Activated T-helper 1 cell treated with anti-CD3 and anti-CD28 coated beads, Interleukin-2, amount 50 U/mL, for 16 hours (primary cell): ENCODE measurements at places on chromosomes 1 and 21.

- no peak for DNase-seq
These were observed 4.0 kb upstream of the FCGR2A start for GRCh38 chr1:161501234-161501633.

GRCh38 chr1:118999348-119000071 lies 11.4 kb upstream of the TBX15 start:
- DNase-seq, result no peak

DNA sequence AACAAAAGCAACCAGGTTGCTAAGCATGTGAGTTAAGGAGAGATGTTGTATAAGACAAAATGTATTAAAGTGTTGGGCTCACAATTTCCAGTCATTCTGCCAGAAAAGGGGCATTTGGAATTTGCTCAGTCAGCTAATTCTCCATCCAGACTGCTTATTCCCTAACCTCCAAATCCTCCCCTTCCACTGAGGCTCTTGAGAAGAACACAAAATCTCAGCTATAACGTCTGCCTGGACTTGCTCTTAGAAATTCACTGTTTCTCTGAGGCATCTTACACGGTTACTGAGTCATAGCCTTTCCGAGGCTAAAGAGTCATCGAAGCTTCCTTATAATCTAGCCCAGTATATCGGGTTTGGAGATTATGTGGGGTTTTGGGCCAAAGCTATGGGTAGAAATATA lies 548.2 kb upstream of the ADGRL4 start:
- DNase-seq, result no peak

DNA sequence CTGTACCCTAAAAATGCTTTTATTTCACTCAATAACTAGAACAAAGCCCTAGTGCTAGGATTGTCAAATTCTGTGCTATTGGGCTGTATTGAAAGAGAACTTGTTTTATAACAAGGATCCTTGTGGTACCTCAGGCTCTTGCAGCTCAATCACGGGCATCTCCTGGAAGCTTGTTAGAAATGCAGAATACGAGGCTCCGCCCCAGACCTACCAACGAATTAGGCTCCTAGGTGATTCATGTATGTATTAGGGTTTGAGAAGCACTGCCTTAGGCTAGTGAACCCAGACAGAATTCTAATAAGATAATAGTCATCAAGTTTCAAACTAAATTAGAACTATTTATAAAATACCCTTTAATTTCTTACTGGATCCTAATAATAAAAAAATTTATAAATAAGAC lies 45.6 kb downstream of the ZZZ3 start:
- no peak for DNase-seq

DNA sequence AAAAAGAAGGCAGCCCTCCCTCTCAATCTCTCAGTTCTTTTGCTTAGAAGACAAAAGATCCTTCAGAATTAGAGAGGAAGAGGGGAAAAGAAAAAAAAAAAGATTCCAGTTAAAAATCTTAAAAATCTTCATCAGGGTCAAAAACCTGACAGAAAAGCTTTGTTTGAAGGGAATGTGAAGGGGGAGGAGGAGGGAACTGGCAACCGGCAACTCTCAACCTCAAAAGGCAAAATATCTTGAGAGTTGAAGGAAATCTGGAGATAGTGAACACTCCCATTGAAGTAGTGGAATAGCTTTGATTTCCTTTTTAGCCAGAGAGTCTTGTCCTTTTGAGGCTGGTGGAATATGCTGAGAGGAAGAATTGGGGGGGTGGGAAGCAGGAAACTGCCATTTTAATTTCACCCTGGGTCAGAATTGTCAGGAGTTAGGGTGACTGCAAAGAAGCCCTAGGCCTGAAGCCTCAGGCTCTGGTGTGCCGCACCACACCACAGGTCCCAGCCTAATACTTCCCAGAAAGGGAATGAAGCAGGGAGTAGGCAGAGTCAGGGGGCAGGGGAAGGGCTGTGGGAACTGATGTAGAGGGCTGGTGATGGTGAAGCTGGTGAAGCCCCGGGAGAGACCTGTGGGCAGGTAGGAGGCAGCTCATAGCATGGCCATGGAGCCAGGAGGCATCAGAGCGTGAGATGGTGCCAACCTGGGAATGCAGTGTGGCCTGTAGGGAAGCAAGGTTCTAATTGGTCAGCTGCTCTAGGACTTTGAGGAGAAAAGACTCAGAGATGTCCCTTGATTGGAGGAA lies 24.6 kb downstream of the KIRREL1 start:
- no peak for DNase-seq

DNA sequence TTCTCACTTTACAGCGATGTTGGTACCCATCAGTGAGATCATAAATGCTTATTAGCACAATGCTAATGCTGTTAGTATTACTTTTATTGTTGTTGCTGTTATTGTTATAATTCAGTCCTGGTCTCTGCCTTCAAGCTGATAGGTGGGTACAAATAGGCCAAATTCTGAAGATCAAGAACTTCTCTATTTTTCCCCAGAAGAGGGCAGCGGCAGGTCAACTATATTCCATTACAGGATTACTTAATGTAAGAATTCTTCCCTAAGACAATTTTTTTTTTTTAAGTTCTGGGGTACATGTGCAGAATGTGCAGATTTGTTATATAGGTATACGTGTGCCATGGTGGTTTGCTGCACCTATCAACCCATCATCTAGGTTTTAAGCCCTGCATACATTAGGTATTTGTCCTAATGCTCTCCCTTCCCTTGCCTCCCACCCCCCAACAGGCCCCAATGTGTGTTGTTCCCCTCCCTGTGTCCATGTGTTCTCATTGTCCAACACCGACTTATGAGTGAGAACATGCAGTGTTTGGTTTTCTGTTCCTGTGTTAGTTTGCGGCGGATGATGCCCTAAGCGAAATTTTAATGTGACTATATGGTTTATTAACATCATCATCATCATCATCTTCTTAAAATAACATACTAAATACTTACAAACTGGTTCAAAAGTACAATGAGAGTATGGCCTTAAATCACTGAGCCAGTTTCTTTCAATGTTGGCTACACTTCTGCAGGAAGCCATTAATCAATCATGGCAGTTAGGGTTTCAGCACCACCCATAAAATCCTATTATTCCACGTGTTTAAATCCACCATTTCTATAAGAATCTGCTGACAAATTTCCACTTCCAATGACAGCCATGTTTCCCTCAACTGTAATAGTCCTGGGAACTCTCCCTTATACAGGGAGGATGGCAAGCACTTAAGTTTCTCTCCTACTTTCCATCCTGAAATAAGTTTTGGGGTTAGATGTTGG lies 19.2 kb downstream of the SLC19A2 start:
- DNase-seq, result no peak

- no peak for DNase-seq
These were observed 20.4 kb downstream of the TINAGL1 start for GRCh38 chr1:31596737-31597097.

GRCh38 chr1:219317762-219318353 lies 144.2 kb downstream of the LYPLAL1 start:
- no peak for DNase-seq

- DNase-seq, result no peak
These were observed 1.2 kb downstream of the ITPKB start for GRCh38 chr1:226737819-226738420.

GRCh38 chr1:50424884-50425375 lies 1.7 kb upstream of the DMRTA2 start:
- no peak for DNase-seq

DNA sequence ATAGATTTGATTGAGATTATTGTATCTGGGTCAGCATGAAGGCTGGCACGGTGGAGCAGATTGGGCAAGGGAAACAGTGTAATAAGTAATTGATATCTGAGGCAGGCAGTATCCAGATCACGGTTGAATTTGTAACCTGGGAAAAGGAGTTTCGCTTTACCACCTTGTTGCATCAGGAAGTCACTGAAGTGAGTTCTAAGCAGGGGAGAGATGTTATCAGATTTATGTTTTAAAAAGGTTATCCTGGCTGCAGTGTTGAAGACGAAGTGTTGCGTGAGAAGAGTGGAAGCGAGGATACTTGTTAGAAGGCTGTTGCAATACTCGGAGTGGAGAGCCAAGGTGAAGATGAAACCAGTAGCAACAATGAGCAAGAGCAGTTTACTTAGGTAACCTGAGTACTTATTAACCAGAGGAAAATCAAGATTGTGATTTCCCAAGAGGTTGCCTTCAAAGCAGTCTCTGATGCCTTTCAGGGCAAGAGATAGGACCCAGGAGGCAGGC lies 77.8 kb downstream of the LHX9 start:
- DNase-seq, result no peak

- no peak for DNase-seq
These were observed 184.6 kb upstream of the OLFM3 start for GRCh38 chr1:102181341-102181740.

DNA sequence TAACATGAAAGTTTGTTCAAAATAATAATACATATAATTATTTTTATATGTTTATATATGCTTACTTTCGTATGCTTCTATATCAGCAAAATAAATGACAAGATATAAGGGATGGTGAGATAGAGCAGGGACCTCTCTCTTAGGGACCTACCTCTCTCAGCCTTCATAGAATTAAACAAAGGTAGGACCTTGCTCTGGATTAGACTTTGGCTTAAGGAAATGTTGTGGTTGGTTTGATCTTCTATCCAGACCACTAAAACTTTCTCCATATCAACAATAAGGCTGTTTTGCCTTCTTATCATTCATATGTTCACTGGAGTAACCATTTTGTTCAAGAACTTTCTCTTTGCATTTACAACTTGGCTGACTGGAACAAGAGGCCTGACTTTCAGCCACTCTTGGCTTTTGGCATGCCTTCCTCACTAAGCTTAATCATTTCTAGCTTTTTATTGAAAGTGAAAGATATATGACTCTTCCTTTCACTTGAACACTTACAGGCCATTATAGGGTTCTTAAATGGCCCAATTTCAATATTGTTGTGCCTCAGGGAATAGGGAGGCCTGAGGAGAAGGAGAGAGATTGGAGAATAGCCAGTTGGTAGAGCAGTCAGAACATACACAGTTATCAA lies 14.4 kb downstream of the FRRS1 start:
- no peak for DNase-seq

GRCh38 chr21:45318556-45319404 lies 31.1 kb upstream of the POFUT2 start:
- no peak for DNase-seq

- no peak for DNase-seq
These were observed 9.5 kb downstream of the GPR137B start for GRCh38 chr1:236151739-236152424.

- DNase-seq, result no peak
These were observed 11.4 kb upstream of the PRPF3 start for GRCh38 chr1:150309758-150310508.

DNA sequence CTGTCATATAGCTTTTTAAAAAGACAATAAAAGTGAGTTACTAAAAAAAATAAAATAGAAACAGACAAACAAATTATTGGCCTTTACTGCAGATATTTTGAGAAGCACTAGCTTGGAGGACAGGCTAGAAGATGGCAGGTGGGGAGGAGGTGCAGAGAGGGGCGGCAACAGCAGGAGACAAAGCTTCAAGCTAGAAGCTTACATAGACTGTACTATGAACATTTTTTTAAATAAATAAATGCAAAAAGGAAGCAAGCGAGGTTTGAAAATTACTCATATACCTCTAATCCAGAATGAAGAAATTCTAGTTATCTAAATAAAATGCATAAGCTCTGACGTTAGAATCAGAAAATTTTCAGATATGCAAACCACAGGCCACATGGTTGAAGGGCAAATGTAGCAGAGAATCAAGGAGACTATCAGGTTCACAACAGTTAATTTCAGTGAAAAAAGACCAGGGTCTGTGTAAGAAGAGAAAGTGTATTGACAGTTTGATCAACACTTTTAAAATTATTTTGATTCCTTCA lies 54.9 kb downstream of the NRIP1 start:
- DNase-seq, result no peak

DNA sequence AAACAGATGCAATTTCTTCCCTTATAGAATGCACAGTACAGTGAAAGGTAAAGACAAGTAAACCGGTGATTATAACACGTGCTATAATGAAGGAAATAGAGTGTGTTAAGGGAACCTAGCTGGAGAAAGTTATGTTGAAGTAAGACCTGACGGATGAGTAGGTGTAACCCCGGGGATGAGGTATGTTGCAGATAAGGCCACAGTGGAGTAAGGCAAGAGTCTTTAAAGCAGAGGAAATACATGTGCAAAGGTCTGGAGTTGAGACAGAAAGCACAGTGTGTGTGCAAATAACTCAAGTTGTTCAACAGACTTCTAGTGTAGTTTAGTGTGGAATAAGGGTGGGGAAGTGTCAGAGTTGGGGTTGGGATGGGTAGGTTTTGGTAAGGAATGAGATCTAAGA lies 2.9 kb downstream of the DBT start:
- no peak for DNase-seq

DNA sequence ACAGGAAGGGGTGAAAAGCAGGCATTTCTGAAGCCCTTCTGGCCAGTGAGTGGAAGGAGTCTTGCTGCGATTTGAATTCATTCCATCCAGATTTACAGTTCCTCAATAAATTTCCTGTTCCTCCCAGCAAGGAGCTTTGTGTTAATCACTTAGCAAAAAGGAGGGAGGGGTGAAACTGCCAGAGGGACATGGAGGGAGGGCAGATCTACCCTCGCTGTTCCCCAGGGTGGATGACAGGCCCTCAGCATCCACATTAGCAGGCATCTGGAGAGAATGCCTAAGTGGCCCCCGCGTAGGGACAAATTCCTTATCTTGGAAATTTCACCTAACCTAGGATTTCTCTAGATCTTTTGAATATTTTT lies 1.2 kb downstream of the ETV3 start:
- no peak for DNase-seq

DNA sequence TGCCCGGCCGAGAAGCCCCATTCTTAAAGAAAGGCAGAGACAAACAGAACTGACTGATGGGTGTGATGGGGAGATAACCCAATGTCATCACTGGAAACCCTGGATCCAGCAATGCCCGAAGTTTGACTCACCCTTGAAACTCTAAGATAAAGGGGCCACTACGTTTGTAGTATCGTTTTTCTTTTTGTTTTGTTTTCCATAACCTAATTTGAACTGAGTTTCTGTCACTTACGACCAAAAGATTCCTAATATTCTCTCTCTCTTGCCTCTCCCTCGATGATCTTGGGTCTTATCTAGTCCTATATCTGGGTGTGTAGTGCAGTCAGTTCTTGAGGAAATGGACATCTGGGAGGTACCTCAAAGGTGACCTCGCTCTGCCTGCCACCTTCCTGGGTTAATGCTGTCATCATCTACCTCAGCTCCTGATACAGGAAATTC lies 57.8 kb upstream of the ID3 start:
- DNase-seq, result no peak

DNA sequence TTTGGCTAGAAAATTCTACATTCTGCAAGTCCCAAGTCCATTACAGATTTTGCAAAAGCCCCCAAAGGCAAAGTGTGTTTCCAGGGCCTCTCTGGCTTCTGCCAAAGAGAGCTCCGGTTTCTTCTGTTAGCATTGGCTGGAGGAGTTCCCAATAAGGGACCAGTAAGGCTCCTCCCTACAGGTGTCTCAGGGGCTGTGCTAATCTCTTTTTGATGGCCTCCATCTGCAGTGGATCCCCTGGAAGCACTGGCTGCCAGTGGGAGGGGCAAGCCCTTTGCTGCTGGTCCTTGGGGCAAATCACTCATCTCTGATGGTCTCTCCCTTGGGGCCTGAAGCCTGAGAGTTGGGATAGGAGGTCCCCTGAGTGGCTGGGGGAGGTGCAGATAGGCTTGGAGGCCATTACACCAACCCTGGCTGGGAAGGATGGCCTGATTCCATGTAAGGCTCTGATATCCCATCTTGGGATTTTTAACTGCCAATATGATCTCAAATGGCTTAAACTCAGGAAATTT lies 89.1 kb upstream of the USP24 start:
- no peak for DNase-seq
